ENCODE measurements at places on chromosomes 5 and 9.

- no peak for DNase-seq
Observed at GRCh38 chr9:89494199-89494598, 3.7 kb downstream of the SEMA4D start.

DNA sequence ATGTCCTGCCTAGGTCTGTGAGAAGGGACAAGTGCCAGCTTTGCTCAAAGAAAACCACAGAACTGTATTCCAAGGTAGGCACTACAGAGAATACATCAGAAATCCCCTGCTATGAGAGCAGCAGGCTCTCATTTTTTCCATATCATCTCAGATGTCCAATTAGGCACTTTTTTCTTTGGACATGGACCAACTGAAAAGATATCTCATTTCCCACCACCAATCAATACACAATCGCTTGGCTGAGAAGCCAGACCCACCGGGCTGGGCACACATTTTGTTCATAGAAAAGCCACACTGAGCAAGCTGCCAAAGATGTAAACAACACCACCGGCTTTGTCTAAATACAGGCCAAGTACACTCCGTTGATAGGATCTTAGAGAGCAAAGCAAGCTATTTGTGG lies 25.9 kb downstream of the STOM start:
- no peak for DNase-seq

GRCh38 chr9:133677126-133678010 lies 41.2 kb downstream of the DBH start:
- peak; percentile 13 for DNase-seq

GRCh38 chr5:142955628-142956027 lies 185.5 kb downstream of the ARHGAP26 start:
- DNase-seq, result no peak

DNA sequence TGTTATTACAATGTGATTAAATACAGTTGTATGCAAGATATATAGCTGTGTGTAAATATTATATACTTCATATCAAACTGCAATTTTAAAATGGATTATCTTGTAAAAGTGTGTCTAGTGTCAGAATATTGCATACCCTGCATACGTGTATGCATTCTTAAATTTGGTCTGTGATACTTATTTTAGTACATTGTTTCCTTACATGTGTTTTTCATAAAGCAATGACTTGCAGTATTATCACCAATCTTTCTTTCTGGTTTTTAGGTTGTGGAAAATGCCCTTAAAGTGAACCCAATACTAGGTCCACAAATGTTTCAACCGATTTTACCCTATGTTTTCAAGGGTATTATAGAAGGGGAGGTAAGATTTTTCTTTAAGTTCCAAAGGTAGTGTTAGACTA lies 28.5 kb upstream of the LRRC70 start:
- DNase-seq, result no peak

DNA sequence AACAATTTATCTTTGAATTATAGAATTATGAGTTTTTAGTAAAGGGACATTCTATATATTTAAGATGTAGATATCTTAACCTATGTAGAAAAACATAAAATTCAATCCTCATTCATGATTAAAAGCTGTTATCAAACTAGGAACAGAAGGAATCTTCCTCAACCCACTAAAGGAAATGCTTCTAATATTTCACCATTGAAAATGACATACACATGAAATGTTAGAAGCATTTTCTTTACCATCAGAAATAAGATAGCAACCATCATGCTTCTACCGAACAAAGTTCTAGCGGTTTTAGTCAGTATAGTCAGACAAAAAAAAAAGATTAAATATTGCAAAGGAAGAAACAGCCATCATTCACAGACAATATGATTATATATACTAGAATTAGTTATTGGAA lies 32.2 kb downstream of the SHOC1 start:
- DNase-seq, result no peak

GRCh38 chr9:22159586-22159985 lies 150.5 kb upstream of the CDKN2B start:
- no peak for DNase-seq

- DNase-seq, result no peak
Observed at GRCh38 chr5:74376187-74376586, 264.3 kb downstream of the ENC1 start.

GRCh38 chr5:56406221-56406620 lies 173.1 kb upstream of the ANKRD55 start:
- DNase-seq, result no peak

- DNase-seq, result no peak
Observed at GRCh38 chr5:177495243-177496060, 2.0 kb downstream of the PDLIM7 start.

DNA sequence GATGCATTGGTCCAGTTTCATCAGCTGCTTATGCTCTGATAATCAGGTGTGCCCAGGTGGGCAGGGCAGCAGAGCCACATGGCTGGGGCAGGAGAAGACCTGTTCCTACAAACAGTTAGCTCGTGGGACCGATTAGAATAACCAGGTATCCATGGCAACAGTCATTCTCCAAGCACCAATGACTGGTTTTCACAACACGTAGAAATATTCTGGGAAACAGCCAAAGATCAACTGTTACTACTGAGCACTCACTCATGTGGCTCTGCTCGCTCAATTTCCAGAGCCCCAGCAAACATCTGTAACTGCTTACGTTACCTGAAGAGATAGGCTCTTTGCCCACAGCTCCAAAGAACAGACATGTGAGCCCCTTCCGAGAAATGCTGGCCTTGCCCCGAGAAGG lies 302.0 kb downstream of the AGTPBP1 start:
- no peak for DNase-seq

- DNase-seq, result no peak
Observed at GRCh38 chr9:14135421-14135820, 178.5 kb downstream of the NFIB start.

DNA sequence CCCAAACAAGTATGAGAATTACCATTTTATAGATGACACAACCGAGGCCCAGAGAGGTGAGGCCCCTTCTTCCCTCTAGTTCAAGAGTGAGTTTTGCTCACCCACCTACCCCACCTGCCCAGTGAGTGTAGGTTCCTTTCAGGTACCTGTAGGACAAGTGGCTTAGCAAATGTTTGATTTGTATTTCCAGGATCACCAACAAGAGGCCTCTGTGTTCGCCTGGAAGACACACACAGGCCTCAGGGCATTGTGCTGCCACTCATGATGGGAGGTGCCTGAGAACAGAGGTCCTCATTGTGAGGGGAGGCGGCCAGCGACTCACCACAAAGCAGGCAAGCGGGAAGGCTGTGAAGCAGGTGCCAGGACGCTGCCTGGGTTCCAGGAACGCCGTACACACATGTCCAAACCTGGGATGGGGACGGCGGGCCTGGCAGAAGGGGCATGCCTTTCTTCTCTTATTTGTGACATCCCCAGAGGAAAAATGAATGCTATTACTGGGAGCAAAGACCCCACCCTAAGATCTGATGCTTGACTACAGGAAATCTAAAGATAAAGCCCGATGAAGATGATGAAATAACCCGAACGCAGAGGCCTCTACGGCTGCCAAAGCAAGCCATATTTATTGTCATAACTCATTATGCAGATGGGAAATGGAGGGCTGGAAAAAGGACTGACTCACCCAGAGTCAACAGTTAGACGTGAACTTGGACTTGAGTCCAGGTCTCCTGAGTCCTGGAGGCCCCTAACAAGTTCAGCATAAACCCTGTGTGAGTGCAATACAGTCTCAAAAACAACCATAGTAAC lies 60.2 kb upstream of the SLC25A51 start:
- DNase-seq, result no peak

GRCh38 chr5:149198148-149198547 lies 56.9 kb downstream of the ABLIM3 start:
- no peak for DNase-seq

GRCh38 chr5:33696411-33696810 lies 195.4 kb downstream of the ADAMTS12 start:
- no peak for DNase-seq

- DNase-seq, result no peak
Observed at GRCh38 chr9:122347348-122348287, 23.2 kb upstream of the PTGS1 start.

DNA sequence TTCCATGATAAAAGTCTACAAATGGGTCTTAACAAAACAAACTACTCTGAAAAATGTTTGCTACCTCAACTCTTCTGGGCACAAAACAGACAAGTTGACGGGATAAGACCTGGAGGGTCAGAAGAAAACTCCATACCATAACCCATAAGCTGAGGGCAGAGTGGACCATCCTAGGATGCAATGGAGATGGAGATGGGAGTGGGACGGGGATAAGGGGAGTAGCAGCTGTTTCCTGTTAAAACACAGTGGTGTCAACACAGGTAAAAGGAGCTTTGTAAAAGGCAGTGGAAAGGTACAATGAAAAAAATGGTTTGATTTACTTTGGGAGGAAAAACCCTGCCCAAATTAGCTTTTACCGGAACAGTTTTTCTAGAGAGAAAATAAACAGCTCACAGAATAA lies 41.6 kb downstream of the CEMIP2 start:
- no peak for DNase-seq

DNA sequence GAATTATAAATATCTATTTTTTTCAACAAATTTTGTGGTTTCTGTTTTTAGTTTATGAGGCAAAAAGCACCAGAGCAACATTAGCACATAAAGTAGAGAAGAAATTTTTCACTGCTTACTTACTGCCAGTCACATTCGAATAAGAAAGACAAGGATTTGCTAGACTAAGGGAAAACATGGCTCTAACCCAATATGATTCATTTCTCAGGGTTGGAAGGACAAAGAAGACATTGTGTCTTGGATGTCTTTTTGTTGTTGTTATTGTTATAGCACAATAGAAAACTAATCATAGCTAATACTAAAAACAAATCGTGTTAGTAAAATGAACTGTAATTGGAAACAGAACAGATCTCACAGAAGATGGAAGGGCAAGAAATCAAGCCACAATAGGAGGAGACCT lies 90.9 kb upstream of the SLCO6A1 start:
- DNase-seq, result no peak

DNA sequence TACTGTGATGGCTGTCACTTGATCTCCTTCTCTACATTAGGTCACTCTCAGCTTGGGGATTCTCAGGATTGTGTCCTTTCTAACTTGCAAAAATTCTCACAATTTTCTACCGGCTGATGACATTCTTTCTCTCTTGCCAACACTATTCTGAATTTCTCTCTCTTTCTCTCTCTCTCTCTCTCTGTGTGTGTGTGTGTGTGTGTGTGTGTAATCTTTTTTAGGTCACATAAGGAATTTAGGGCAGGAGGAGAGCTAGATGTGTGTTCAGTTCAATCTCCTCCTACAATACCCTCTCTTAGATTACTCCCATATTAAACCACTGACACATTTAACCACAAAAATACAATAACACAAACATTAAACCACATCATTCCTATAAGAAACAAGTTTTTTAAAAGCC lies 242.3 kb upstream of the NREP start:
- no peak for DNase-seq

DNA sequence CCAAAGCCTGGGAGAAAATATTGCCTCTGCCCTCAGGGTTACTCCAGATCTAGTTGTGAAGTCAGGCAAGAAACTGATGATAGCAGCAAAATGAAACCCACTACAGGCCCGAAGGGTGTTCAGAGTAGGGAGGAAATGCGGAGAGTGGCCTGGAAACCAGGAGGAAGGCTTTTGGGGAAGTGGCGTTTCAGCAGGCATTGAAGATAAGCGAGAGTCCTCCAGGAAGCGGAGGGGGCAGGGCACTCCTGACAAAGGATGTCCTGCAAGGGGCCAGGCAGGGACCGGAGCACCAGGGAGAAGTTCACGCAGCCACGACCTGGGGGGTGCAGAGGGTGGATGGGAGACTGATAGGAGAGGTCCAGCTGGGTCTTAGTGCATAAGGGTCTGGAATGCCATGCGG lies 7.8 kb upstream of the FOXI1 start:
- no peak for DNase-seq

DNA sequence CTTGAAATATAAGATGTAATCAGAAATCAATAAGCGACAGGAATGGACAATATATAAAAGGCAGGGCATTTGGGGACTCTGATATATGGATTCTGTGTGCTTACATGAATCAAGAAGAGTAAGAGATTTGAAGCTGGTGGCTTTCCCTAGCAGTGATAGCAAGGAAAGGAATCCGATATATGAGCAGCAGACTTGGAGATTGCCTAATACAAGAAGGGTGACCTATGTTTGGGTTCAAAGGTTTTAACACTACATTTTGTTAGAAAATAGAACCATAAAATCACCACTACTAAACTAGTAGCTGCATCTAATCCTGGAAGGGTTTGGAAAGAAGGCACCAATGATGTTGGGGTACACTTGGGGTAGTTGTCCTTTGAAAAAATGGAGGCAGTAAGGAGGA lies 2.4 kb upstream of the OR1L3 start:
- no peak for DNase-seq

GRCh38 chr9:13367784-13368183 lies 88.3 kb upstream of the MPDZ start:
- no peak for DNase-seq

- DNase-seq, result no peak
Observed at GRCh38 chr5:42605490-42605889, 151.1 kb upstream of the CCDC152 start.

DNA sequence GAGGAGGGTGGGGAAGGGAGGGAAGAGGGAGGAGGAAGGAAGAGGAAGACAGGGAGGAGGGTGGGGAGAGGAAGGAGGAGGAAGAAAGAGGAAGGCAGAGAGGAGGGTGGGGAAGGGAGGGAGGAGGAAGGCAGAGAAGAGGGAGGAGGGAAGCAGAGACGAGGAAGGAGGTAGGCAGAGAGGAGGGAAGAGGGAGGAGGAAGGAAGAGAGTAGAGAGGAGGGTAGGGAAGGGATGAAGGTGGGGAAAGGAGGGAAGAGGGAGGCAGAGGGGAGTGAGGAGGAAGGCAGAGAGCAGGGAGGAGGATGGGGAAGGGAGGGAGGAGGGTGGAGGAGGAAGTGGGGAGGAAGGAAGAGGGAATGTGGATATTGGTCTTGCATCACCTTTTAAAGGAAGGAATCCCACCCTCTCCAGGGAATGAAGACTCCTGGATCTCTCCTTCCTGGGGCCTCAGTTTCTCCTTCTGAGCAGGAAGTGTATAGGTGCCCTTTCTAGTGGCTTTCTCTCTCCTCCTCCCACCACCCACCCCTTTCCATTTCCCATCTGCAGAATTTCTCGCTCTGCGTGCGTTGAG lies 188.9 kb upstream of the ZNF618 start:
- no peak for DNase-seq

DNA sequence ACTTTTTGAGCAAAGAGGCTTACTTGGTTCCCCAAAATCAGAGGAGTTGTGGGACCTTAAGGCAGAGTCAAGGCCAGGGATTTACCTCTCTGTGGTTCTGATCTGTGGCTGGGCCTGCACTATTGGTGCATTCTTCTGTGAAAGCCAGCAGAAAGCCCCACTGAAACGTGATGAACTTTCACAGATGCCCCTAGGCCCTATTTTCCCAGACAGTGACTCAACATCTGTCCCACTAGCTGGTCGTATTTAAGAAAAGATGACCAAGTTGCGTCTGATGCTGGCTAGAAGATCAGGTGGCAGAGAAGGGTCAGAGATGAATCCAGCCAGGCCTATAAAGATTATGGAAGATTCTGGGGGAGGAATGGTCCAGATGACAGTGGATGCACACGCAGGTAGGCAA lies 153.1 kb downstream of the ACTL7B start:
- DNase-seq, result no peak

- DNase-seq, result no peak
Observed at GRCh38 chr5:112163435-112163834, 255.6 kb downstream of the EPB41L4A start.

DNA sequence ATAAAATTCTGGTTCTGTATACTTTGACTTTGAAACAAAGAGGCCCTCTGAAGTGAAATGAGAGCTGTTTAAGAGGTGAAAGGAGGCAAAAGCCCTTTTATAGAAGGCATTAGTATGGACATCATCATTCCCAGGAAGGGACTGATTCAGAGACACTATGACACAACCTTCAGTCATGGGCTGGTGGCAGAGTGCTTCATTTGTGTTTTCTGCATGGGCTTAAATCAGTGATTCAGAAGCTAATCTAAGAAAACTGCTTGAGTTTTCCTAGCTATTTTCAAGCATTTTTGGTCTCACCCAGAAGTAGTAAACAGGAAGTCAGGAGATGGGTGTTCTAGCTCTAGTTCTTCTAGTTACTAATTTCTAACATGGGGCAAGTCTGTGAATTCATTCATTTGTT lies 288.9 kb downstream of the TRPM3 start:
- no peak for DNase-seq
